Stimulated activated CD4-positive, alpha-beta T cell treated with anti-CD3 and anti-CD28 coated beads, Interleukin-1b, Interleukin-23, amount 100 ng/mL, for 24 hours (primary cell): ENCODE measurements at places on chromosomes 4 and X.

DNA sequence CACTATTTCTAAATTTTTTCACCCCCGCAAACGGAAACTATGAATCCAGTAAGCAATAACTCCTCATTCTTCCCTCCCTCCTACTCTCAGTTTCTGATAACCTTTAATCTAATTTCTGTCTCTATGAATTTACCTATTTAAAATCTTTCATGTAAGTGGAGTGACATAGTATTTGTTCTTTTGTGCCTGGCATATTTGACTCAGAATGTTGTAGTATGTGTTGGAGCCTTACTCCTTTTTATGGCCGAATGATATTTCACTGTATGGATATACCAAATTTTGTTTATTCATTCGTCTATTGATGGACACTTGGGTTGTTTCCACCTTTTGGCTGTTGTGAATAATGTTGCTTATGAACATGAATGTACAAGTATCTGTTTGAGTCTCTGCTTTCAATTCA is 61.1 kb upstream of the C1GALT1C1 start:
- DNase-seq: no peak

DNA sequence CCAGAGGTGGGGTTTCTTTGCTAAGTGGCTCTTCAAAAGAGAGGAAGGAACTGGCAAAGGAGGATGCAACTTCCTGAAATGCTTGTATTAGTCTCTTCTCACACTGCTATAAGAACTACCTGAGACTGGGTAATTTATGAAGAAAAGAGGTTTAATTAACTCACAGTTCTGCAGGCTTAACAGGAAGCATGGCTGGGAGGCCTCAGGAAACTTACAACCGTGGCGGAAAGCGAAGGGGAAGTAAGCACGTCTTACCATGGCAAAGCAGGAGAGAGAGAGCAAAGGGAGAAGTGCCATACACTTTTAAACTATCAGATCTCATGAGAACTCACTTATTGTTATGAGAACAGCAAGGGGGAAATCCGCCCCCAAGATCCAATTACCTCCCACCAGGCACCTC is 505.7 kb downstream of the ZNF674 start:
- no peak for DNase-seq

DNA sequence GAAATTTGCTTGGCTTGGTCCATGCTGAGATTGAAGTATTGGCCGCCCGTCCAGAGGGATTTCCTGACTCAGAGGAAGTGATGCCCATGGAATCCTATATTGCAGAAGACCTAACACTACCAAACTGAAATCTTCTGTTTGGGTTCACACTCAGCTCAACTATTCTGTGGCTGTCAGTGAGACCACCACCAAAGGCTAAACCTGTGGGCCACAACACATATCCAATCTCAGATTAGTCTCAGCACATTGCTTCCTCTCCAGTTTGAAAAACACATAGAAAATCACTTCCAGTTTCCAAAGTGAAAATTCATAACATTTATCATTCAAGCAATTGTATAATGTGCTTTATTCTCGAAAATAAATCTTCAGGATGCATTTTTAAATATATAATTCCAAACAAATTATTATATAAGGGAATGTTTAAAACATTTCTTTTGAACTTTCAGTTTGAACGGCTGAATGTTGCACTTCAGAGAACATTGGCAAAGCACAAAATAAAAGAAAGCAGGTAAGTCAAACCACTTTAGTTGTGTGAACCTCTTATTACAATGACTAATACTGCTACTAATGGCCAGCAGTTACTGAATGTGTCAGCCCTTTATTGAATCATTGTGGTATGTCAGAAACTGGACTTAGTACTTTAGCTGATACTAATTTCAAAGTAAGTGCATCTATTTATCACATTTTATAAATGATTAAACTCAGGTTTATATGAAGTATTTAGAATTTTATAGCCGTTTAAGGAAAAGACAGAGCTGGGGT is 37.0 kb downstream of the GUCY1A1 start:
- no peak for DNase-seq

DNA sequence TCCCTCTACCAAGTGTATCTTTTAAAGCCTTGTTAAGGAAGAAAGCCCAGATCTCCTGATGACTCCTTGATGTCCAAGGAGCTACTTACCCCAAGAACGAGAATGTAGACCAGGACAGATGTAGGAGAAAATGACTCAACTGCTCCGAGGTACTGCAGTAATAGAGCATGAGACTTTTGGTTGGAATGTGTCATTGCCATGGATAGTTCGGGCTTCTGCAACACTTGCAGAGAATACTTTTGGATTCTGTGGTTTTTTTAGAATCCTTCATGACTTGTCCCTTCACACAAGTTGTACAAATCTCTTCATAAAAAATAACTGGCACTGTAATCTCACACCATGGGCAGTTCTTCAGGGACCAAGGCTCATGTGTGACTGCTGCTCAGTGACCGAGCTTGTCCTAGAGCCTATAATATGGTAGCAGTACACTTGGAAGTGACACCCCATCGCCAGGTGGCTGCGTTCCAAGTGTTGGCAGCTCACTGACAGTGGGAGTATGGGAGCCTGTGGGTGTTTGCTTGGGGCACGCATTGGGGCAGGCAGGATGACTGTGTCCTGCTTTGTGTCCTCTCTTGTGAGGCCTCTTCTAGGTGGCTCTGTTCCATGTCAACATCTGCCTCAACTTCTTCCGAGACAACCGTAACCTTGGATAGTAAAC is 87.9 kb upstream of the WDR1 start:
- DNase-seq: no peak

GRCh38 chrX:149962859-149963757 is 24.8 kb upstream of the EOLA2 start:
- no peak for DNase-seq

DNA sequence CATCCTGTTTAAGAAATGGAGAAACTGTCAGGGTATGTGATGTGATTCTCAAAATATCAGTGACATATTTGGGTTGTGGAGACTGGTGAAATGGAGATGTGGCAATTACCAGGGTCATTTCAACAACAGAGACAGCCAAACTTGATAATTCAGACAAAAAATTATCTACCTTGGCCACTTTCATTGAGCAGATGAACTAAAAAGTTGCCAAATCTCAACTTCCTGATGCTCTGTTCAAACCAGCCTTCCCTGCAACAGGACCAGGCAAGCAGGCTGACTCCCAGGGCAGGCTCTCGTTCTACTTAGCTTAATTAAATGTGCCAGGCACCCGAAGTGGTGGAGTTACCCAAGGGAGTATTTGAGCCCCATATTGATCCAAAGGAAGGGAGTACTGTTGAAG is 199.6 kb downstream of the AFF2 start:
- no peak for DNase-seq
